Cerebellar nuclear complex (tissue), 1 donor: ENCODE measurements at places on chromosomes 4 and X.

DNA sequence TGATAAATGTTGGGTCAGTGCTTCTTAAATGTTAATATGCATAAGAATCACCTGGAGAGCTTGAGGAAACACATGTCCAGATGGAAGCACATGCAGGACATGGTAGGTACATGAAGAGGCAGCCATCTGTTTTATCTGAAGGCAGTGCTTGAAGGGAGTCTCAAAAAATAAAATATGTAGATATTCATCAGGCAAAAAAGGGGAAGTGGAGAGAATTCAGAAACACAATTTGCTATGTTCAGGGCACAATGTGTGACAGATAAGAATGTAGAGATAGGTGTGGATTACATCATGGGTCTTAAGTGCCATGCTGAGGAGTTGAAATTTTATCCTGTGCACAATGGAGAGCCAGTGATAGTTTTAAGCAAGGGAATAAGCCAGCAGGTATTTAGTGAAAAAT lies 59.6 kb upstream of the CASK start:
- no peak for DNase-seq

DNA sequence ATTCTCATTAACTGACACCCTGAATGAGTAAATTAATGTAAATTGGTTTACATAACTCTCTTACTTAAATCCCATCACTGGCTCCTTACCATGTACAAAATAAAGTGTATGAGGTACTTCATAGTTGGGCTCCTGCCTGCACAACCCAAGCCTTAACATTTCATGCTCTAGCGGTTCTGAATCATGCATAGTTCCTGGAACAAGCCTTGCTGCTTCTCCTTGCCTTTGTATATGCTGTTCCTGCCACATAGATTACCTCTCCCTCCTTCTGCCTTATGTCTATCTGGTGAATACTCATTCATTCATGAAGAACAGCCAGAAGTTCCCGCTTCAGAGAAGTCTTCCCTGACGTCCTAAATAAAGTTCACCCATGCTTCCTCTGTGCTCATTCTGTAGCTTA lies 594.7 kb downstream of the SMARCA1 start:
- DNase-seq: no peak

DNA sequence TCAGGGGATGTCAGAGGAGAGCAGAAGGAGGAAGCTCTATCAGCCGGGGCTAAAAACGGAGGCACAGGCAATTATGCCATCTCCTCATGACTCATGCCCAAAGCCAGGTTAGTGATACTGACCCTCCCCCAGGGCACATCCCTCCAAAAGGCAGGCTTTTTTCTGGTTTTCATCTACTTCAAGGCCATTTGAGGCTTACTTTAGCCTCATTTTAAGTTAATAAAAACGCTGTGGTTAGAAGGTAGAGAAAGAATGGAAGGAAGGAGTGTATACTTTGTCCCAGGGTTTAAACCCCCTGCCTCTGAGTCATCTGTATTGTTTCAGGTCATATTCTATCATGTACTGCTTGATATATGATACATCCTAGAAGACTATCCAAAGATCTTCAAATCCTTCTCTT lies 89.7 kb upstream of the NDP start:
- no peak for DNase-seq

- DNase-seq: no peak
Measured at GRCh38 chr4:172707622-172708021, 461.0 kb upstream of the GALNT7 start.

DNA sequence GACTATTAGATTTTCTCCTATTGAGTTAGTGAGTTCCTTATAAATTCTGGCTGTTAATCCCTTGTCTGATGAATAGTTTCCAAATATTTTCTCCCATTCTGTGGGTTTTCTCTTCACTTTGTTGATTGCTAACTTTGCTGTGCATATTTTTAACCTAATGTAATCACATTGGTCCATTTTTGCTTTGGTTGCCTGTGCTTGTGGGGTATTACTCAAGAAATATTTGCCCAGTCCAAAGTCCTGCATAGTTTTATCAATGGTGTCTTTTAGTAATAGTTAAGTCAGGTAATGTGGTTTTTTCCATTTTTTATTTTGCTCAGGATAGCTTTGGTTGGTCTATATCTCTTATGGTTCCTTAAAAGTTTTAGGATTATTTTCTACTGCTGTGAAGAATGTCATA lies 490.3 kb downstream of the ARAP2 start:
- DNase-seq: no peak

- DNase-seq: no peak
Measured at GRCh38 chr4:113248320-113248719, 198.9 kb downstream of the ANK2 start.
